ENCODE measurements at places on chromosomes 3 and 15.
A peak's percentile ranks its signal among the peaks of the same experiment; 100 is the strongest.

DNA sequence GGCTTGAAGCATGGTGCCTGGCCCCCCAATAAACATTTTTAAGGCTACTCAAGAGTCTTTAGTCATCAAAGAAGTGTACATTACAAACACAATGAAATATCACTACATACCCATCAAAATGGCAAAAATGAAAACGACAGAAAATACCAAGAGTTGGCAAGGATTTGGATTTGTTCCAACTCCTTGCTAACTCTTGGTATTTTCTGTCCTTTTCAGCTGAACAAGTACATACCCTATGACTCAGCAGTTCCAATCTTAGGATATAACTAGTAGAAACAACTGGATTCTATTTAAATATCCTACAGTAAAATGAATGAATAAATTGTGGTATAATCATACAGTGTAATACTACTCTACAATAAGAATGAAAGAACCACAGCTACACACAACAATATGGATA lies 25.1 kb upstream of the GABPB1 start:
- DNase-seq: no peak

DNA sequence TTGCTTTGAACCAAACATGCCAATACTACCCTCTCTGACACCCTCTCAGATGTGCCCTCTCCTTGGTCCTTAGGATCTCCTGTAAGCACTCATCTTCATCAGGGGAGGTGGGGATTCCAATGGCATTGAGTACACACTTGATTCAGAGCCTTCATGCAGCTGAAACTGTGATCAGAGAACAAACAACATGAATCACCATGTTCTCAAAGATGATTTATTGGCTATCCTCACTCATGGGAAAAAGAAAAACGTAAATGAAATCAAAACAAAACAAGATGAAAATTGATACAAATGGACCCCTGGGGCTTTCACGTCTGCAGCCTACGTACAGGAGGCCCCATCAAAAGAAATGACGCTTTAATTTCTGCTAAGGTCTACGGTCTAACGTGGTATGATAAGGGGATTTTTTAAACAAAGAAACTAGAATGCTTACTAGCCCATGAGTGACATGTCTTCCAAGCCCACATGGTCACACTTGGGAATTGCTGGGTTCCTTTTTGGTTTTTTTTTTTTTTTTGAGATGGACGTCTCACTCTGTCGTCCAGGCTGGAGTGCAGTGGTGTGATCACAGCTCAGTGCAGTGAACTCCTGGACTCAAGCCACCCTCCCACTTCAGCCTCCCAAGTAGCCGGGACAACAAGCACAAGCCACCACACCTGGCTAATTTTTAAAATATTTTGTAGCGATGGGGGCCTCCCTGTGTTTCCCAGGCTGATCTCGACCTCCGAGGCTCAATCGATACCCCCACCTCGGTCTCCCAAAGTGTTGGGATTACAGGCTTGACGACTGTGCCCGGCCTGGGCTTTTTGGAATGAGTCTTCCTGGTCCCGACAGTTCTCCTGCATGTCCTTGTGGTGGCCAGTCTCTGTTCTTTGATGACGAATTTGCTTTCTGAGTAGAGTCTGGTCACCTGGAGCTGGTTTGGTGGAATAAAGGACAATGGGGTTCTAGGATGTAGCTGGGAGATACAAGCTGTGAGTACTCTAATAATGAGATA lies 202.6 kb downstream of the XXYLT1 start:
- DNase-seq: no peak

DNA sequence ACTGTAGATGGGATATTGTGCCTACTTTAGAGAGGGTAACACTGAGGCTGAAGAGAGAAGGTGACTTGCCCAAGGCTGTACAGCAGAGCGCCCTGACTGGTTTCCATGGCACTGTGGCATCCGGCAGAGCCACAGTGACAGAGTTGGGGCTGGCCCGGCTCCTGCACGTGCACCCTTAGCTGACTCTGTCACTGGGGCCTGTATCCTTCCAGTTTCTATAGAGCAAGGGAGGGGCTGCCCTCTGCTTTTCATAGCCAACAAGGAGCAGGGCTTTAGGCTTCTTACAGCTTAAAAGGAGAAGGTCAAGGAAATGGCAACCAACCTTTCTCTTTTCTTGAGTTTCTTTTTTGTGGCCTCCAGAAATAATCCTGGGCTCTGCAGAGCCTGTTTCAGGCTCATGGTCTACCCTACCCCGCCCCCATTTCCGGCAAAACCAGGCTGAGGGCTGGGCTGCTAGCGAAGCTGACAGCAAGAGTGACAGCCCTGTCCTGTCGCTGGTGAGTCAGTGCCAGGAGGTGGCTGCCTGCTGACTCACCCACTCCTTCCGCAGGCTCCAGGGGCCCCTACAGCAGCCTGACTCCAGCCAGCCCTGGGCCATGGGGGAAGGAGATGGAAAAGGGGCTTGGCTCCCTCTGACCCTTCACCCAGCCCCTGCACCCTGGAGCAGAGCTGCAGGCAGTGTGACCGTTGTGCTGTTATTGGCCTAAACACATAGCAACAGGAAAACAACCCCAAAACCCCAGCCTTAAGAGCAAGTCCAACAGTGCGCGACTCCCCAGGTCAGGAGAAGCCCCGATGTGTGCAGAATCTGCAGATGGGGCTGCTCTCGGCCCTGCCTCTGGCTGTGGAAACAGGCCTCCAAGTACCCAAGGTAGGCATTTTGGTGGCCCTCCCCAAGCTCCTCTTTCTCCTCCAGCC lies 29.8 kb downstream of the SLC6A6 start:
- DNase-seq: peak; percentile 88

DNA sequence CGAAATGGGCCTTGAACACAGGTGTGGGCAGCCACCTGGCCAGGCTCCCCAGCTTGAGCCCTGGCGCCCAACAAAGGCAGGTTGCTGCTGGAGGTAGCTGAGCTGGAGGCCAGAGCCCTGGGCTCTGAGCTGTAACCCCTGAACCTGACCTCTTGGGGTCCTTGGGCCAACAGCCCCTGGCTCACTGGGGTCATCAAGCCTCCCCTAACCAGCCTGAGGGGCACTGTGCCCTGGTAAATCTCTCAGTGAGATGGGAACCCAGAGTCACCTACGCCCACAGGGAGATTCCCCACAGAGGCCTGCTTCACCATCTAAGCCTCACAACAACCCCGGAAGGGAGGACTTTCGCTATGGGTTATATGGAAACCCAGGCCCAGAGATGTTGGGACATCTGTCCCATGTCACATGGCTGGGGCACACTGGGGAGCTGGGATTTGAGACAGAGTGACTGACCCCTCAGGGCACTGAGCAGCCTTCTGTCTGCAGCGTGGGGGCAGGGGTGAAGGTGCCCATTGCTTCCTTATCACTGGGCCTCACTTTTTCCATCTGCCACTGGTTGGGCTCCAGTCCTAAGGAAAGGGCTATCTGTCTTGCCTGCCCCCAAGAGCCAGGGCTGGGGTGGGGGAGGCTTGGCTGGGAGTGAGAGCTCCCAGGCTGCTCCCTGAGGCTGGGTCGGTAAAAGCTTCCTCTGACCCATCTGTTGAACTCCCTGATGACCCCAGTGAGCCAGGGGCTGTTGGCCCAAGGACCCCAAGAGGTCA lies 59.1 kb downstream of the IQSEC1 start:
- peak; percentile 27 for DNase-seq

DNA sequence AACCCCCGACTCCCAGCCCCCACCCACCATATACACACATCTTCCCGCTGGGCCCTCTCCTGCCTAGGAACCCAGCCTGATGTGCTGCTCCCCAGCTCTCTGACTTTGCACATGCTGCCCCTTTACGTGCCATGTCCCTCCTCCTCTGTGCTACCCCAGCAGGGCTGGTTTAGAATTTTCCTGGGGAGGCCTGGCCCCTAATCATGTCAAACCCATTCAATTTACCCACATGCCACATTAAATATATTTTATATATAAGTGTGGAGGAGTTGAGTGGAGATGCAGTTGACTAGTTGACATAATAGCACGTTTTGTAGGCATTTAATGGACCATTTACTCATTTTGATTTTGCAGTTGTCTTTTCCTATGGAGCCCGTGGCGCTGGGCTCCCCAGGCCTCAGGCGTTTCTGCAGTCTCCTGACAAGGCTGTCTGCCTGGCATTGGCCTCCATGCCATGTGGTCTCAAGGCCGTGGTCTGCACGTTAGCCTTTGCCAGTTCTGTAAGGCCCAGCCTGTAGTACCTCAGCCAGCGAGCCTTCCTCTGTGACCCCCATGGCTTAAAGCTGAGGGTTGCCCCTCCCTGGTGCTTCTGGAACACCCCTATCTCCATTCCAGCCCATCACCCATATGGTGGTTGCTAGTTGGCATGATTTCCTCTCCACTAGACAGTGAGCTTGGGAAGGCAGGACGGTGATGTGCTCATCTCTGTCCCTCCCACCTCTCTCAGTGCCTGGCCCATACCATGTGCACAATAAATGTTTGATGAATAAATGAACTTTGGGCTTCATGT lies 155.8 kb downstream of the TLE3 start:
- no peak for DNase-seq

GRCh38 chr3:72275331-72275751 lies 490.4 kb upstream of the PROK2 start:
- DNase-seq: no peak

- DNase-seq: no peak
Measured at GRCh38 chr15:29857221-29857789, 35.0 kb upstream of the TJP1 start.

DNA sequence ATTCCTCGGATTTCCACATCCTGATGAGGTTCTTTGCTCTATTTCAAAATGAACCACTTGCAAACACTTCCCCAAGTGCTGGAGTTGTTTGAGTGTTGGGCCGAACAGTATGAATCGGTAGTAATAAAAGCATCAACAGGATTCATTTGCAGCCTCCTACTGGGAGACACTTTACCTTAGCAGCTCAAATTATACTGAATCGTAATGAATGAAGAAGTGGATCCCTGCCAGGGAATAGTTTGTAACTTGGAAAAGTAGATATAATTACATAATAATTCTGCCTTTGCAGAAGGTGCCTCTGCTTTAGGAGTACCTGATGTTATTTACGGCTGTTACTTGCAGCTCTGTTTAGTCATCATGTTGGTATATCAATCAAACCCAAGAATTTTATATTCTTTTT lies 669.1 kb downstream of the CADM2 start:
- no peak for DNase-seq

DNA sequence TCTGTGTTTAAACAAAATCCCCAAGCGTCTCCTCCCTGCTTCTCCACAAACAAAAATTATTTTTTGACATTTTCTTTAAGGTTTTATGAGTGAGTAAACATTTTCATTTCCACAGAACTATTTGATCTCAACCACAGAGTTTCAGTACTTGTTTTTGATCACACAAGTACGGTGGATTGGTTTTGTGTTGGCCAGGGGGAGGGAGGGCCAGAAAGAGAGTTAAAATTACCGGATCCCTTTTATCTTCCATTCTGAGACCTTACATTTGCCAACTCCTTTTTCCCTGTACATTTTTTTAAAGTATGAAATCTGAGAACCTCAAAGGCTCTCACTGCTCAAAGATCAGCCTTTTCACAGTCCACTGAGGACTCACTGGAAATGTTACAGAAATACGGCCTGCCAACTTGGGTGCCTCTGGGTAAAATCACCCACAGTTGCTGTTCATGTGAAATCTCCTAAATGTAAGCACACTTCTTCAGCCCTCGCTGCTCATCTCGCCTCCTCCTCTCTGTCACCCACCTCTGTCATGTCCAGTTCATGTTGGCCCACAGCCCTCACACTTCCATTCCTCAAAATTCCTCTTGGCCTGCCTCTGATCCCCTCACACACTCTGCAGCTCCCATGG lies 1.7 kb downstream of the HOMER2 start:
- no peak for DNase-seq

- no peak for DNase-seq
Measured at GRCh38 chr3:41681479-41681878, 280.4 kb downstream of the ULK4 start.

DNA sequence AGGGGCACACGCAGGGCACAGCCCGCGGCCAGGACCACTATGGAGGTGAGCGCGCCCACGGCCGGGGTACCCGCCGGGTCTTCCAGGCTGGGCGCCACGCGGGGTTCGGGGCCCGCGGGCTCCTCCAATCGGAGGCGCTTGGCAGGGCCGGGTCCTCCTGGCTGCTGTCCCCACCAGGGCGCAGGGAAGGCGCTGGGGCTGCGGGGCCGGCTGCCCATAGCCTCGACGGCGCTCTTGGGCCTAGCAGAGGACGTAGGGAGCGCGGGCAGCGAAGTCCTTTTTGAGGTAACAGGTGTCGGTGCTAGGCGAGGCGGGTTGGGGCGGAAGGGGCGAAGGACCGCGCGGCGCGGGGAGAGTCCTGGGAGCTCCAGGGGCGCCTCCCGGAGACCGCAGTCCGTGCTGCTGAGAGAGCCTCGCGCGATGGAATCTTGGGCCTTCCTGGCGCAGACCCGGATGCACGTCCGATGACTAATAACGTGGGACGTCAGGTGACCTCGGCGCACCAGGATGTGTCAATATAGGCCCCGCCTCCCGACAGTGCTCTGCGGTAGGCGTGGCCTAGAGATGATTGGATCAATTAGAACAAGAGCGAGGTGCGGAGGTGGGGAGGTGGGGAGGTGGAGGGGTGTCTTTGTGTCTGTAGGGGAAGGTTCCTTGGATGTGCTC lies at the start of gene PRR23A:
Gene PRR23A (minus strand): TSS at position 218 of the 666 bp plus-strand sequence. CDS start 0 bp downstream, at position 218.
- DNase-seq: no peak

- no peak for DNase-seq
Measured at GRCh38 chr15:66894363-66894762, 171.0 kb upstream of the SMAD3 start.

DNA sequence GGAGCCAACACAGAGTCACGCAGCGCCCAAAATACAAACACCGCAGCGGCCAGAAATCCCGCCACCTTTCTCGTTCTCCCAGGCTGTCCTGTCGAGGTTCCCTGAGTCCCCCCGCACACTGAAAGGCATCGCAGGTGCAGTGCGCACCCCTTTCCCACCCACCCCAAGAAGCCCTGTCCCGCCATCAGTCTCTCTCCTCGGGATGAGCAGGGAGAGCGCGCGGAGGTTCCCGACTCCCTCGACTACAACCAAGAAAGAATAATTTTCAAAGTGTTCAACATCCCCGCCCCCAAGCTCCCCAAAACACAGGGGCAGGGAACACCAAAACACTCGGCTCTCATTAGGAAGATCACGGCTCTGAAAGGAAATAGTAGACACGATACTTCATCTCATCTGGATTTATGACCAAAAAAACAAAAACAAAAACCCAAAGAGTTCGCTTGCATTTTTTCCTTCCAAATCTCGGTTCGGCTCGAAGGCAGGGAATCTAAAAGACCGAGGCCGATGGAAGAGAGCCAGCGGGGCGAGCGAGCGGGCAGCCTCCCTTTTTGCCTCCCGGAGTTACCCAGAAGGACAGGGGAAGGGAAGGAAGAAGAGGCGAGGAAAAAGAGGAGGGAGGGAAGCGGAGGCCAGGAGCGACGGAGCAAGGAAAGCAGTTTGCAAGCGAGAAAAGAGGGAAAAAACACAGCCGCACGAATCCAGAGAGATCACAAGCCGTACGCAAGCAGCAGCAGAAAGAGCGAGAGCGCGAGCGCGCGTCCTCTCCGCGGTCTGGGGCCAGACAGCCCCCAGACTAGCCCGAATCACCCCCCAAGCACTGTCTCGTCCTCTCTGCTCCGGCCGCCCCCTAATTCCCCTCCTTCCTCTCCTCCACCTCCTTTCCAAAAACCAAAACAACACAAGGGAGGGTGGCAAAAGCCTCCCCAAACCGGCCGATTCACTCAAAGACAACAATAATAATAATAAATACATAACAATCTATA lies 808 bp downstream of the BCL6 start:
- no peak for DNase-seq

GRCh38 chr15:83644439-83644838 lies 9.5 kb upstream of the ADAMTSL3 start:
- DNase-seq: no peak

GRCh38 chr15:38454696-38455090 lies 766 bp downstream of the FAM98B start:
- no peak for DNase-seq
